HS-27A (cell line): ENCODE measurements at places on chromosomes 4 and X.

- DNase-seq = no peak
Measured at GRCh38 chr4:120084327-120084726, 17.7 kb upstream of the MAD2L1 start.

DNA sequence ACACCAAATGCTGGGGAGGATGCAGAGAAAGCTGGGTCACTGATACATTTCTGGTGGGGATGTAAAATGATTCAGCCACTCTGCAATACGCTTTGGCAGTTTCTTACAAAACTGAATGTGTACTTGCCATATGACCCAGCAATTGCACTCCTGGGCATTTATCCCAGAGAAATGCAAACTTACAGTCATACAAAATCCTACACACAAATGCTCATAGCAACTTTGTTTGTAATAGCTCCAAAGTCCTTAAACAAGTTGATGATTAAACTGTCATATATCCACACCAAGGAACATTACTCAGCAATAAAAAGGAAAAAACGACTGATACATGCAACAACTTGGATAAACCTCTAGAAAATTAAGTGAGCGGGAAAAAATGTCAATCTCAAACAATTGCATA is 12.3 kb downstream of the MID1 start:
- no peak for DNase-seq

DNA sequence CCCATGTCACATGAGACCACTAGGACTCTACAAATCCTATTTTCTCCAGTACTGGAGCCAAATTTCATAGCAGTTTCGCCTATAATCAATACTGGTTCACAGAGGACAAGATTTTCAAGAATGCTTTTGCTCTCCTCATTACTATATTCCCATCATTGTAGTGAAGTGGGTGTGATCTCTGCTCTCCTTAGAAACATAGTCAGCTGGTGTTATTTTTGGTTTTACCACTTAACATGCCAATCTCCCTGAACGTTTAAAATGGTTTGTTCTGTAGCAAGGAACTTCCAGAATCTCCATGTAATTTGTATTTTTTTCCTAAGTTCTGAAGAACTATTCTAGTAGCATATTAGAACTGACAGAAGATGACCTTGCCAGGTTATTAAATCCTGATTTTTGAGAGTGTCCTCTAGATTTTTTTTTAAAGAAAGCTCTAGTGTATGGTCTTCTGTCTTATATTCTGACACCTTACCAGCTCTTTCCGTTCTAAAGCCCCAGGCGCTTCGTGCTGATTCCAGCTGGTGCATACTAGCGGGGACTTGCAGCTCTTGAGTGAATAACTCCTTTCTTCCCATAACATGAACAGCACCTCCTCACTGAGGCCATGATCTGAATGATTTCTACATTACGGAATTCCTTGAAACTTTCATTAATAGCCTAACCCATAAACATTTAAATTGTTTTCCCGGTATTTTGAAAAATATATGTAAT is 1372.9 kb downstream of the TECRL start:
- DNase-seq = no peak

DNA sequence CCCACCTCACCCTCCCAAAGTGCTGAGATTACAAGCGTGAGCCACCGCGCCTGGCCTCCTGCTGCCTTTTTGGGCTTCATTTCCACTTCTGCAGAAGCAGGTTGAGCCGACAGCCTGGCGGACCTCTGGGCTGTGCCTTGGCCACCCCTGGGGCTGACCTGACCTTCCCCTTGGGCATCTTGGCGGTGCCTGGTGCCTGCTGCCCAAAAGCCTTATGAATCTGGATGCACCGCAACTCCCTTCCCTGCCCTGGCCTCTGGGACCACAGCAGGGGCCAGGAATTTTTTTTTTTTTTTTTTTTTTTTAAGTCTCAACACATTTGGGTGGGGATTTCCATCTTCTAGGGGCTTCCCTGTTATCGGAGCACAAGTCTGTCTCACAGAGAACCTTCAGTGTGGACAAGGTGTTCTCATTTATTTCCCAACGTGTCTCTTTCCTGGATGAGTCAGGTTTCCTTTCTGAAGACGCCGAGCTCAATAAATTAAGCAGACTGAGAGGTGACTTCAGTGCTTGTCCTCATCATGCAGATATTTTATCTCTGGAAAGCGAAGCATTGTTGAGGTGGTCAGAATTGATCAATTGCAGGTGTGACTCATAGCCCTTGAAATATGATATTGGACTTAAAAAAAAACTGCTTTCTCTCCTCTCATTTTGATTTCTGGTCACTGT is 79.7 kb downstream of the SHROOM2 start:
- no peak for DNase-seq
